ENCODE measurements at places on chromosomes 2 and 18.

DNA sequence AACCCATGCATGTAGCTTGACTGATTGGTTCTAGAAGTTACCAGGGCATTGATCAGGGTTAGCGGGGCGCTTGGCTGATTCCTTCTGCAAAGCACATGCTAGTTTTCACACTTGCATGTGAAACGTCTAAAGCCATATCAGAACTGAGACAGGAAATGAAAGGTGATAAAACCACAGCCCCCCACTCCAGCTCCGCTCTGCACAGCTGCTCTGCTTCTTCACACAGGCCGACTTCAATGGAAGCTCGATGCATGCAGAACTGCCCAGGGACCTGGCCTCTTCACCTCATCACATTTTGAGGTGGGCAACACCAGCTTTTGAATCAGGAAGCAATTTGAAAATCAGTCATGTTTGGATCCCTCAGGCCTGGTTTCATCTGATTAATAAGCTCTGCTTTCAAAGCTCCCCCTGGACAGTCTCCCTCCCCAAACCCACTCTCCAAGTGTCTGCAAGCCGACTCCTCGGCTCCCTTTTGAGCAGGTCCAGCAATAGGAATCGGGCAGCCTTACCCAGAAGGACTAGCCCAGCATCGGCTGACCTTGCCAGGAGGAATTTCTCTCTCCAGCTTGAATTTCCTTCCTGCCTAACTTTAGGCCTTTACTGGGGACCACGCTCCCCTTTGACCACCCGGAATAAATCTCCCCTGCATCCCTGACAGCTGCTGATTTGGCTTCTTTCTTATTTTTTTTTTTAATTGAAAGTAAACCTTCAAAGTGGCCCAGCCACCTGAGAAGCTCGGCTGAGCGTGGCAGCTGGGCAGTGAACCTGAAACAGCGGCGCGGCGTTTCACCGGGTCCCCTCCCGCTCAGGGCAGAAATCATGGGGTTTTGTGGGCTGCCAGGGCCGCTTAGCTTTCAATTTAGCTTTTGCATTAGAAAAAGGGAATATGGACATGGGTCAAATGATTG lies 31.7 kb downstream of the HRH4 start:
- no peak for DNase-seq

- DNase-seq, result no peak
These were observed 64.7 kb downstream of the DTNB start for GRCh38 chr2:25608718-25609117.

- no peak for DNase-seq
These were observed 9.5 kb downstream of the INPP1 start for GRCh38 chr2:190352668-190353536.

DNA sequence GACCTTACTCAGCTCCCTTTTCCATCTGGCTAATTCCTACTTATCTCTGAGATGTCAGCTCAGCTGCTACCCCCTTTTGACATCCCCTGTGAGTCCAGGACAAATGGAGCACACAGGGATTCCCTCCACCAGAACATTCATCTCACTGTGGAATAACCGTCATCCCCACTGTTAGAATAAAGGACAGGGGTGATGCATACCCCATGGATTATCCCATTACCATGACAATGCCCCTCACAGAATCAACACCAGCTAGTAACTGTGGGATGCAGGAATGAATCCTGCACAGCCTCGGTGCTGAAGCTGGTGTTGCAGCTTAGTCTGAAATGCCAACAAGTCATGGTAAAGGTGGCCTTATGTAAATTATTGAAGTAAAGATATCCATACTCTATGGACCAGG lies 624.8 kb upstream of the RAB6C start:
- no peak for DNase-seq

- no peak for DNase-seq
These were observed 10.8 kb downstream of the AGAP1 start for GRCh38 chr2:235504441-235505180.

DNA sequence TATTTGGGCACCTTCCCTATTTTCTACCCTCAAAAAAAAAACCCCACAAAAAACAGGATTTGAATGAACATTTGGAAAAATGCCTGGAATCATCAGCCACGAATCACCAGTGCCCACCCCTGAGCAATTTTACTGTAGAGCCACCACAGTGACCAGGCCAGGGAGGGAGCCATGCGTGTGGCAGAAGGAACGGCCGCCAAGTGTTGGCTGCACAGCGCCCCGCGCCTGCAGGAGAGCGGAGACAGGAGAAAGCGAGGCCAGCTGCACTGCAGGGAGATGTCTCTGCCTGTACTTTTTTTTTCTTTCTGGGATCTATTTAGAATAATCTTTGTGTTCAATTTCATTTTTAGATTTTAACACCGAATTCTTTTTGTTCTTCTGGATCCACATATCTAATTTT lies 269.3 kb upstream of the RAB12 start:
- no peak for DNase-seq

DNA sequence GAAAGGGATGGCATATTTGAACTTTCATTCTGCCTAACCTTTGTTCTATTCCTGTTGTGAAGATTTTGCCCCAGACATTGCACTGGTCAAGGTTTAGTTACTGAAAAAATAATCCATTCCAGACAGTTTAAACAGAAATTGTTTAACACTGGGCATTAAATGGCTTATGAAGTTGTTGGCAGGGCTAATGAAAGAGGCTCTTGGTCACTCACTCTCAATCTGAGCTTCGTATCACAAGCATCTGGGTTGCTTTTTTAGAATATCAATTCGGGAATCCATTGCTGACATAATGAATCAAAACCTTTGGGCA lies 8.0 kb upstream of the ACYP2 start:
- DNase-seq, result no peak

DNA sequence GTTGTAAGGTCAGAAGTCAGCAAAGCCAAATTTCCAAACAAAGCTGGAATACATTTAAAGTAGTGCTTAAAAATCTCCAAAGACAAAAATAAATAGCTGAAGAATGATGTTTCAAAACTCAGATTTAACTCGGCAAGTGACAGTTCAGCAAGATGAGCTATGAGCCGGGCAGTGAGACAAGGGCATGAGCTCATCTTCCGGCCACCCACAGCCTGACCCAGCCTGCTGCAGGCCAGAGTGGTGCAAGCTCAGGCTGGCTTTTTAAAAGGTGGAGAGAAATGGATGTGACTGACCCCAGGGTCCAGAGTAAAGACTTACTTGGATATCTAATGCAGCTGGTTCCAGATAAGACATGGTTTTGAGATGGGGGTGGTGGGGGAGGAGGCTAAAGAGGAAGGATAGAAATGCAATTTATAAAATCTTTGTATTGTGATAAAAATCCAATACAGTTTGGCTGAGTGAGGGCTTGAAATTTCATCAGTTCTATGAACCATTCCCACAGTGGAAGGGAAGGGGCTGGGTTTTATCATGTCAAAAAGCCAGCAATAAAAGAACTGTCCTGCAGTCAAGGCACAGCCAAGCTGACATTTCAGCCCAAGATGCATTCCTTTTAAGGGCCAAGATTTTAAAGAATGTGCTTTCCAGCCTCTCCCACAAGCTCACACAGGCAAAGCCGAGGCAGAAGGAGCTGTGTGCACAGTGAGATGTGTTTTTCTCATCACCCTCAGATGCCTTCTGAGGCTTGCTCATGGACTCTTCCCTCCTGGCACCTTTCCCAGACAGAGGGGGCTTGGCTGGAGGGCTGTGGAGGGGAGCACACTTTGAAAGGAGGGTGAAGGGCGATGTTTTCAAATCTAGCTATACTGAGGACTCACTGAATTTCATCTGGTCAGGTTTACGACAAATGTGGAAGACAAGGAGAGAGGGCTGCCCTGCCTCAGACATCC lies 97.9 kb upstream of the KLHL29 start:
- DNase-seq, result no peak

DNA sequence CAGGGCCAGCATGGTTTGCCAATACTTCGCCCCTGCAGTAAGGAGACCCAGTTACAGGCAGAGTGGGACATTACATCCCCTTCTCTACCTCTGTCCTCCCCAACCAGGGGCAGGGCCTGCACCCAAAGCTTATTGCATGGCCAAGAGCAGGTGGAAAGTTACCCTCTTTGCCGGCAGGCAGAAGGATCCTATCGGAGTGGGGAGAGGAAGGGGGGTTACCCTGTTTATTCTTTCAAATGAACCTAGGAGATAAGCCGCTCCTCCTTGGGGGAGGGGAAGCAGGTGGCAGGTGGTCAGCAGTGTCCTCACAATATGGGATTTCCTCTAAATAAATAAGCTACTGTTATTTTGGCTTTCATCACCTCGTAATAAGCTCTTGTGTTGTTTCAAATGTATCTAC lies 53.9 kb downstream of the SPATS2L start:
- DNase-seq, result no peak

DNA sequence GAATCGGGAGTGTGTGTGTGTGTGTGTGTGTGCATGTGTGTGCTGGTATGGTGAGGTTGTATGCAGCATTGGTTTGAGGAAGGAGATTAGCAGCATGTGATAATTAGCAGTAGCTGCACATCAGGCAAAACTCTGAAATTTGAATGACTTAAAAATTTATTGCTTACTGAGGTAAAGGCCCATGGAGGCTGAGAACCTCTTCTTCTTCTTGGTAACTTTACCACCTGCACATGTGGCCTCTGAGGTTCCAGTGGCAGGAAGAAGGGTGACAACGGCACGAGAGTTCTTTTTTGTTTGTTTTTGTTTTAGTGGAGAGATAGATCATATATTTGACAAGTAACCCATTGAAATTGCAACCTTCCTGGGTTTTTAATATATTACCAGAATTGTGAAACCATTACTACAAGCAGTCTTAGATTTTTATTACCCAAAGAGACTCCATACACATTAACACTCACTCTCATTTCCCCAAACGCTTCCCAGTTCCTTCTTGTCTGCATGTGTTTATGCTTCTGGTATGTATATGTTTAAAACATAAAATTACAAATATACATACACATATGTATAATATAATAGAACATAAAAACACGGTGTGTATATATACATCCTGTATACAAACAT lies 292.1 kb downstream of the PTGR3 start:
- DNase-seq, result no peak

DNA sequence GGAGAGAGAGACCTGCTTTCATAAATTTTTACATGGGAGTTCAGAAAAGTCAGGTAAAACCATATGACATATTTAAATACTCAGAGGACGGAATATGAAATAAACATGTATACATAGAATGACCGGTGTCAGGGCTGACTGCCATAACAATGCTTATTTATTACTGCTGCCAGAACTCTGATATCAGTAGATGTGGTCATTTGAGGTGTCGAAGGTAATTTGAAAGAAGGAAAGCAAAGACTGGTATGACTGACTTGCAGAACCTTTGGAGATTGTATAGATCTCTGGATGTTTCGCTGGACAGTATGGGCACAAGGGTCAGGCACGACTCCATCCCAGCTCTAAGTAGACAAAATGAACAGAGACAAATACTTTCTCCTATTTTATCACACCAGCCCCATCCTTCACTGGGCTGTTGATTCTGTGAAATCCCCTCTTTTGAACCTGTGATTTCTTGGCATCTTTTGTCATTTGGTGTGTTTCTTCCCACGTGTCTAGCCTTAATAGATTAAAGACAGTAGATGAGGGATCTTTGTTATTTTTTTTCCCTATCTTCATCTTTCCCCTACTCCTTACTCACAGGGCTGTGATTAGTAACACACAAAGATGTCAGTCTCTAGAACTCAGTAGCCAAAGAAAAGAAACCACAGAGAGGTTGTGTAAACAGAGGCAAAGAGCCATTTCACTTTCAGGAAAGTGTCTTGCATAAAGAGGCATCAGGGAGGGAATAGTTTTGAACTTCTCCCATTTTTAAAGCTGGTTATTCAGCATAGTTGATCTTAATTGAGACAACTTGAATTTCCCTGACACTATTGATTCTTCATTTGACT lies 61.6 kb downstream of the ICOS start:
- no peak for DNase-seq

GRCh38 chr2:26757873-26758789 lies 6.0 kb upstream of the SLC35F6 start:
- DNase-seq, result peak; percentile 16

- DNase-seq, result no peak
These were observed 10.3 kb downstream of the TUBB6 start for GRCh38 chr18:12318334-12318697.

GRCh38 chr2:18976168-18976961 lies 382.1 kb downstream of the OSR1 start:
- no peak for DNase-seq

DNA sequence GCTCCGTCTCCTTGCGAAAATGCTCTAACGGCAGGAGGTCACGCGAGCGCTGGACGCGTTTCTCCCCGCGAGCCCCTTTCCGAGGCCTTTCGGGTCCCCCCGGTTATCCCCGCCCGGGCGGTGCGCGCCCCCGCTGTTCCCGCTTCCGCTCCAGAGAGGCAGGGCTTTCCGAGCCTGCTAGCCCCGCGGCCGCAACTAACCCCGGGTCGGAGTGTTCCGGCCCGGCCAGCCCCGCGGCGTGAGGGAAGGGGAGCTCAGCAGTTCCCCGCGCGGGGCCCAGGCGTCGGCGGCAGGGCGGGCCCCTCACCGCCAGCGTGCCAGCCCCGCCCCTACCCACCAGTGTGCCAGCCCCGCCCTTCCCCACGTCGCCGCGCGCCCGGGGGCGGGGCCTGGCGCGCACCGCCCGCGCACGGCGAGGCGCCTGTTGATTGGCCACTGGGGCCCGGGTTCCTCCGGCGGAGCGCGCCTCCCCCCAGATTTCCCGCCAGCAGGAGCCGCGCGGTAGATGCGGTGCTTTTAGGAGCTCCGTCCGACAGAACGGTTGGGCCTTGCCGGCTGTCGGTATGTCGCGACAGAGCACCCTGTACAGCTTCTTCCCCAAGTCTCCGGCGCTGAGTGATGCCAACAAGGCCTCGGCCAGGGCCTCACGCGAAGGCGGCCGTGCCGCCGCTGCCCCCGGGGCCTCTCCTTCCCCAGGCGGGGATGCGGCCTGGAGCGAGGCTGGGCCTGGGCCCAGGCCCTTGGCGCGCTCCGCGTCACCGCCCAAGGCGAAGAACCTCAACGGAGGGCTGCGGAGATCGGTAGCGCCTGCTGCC lies at the start of gene MSH6:
Gene MSH6 (plus strand): TSS at position 475 of the 815 bp plus-strand sequence. CDS start 89 bp downstream, at position 564.
- DNase-seq, result peak; percentile 88

- DNase-seq, result no peak
These were observed 358.5 kb downstream of the ALK start for GRCh38 chr2:29562896-29563295.

- DNase-seq, result no peak
These were observed 275.9 kb downstream of the TMX3 start for GRCh38 chr18:68438983-68439382.

- DNase-seq, result no peak
These were observed 638 bp downstream of the ST6GAL2 start for GRCh38 chr2:106885329-106885728.

DNA sequence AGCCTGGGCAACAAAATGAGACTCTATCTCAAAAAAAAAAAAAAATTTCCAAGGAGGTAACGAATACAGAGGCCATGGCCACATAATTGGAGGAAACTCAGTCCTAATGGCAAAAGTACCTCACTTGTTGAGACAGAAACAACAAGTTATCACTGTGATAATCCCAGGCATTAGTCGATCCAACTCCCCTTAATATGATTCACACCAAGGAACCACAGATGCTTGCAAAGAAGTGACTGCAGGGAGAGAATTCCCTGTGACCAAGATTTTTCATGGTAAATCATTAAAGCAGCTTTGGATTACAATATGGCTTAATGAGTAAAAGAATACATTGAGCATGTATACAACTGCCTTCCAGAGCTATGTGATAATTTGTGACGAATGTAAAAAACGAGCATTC lies 80.4 kb upstream of the RNU4ATAC start:
- DNase-seq, result no peak

- peak; percentile 23 for DNase-seq
These were observed 38.0 kb upstream of the SNED1 start for GRCh38 chr2:240960309-240960970.

- DNase-seq, result no peak
These were observed 142.2 kb downstream of the UBE2E3 start for GRCh38 chr2:181122601-181123000.

GRCh38 chr18:38038242-38038641 lies 472.6 kb upstream of the CELF4 start:
- no peak for DNase-seq

- DNase-seq, result peak; percentile 19
These were observed 23.9 kb downstream of the PRKCE start for GRCh38 chr2:45675263-45675812.
